Activated CD4-positive, alpha-beta T cell treated with anti-CD3 and anti-CD28 coated beads, Interleukin-2, amount 10 ng/mL, durations not matched to agents 7 days and 5 days (primary cell): ENCODE measurements at places on chromosomes 7 and 10.

GRCh38 chr10:114758331-114758730 lies 63.2 kb upstream of the FHIP2A start:
- DNase-seq: no peak

- no peak for DNase-seq
Measured at GRCh38 chr7:151013356-151013732, 10.9 kb downstream of the ATG9B start.

DNA sequence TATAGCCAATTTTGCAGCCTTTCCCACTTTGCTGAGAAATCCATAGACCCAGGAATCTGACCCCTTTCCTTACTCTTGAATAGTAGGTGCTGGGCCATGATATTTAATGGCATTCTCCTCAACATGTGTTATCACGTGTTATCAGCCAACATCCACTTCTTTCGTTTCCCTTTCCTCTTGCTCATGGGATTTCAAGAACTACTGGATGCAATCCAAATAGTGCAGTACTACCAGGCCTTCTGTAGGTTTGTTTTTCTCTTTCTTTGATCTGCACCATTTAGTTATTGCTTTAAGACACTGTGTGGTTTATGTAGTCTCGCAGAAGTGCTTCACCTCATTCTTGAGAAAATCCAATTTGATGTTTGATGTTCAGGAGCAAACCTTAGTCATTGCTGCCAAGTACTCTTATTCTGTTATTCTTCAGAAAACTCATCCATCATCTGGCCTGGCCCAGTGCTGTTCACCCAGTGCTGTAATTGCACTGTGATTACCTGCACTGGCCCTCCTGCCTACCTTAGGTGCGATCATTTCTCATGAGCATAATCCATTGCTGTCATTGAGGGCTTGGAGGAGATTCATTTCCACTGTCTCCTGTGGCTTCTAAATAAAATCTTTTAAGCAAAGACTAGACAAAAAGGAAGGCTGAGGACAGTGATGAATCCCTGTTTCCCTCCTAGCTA lies 315.3 kb downstream of the BMPER start:
- DNase-seq: no peak

- DNase-seq: peak; percentile 52
Measured at GRCh38 chr10:35640951-35641675, 983 bp downstream of the FZD8 start.

DNA sequence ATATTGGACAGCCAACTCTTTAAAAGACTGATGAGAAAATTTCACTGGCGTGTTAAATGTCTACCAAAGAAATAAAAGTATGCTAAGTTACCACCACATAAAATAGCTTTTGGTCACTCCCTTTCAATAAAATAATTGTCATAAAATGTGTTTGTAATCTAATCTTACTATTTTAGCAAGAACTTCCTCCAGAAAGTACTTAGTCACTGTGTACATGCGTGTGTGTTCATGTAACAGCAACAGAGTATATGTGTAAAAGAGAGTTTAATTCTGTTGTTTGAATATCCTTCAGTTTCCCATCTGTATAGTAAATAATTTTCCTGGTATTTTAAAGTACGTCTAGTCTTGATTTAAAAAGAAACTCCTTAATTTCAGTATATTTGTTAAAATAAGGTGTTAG lies 35.0 kb upstream of the WASL start:
- DNase-seq: no peak

DNA sequence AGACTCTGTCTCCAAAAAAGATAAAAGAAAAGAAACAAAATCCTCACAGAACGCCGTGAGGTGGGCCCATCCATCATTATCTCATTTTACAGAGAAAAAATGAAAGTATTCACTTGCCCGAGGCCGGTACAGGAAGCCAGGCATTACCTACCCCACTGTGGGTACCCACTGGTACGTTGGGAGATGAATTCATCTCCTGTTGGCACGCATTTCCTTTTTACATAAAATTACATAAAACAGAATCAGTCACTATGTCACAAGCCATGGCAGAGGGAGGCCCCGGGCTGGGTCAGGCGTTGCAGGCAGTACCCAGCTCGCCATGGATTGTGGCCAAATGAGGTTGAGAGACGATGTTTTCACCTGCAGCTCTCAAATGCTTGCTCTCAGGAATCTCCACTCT lies 38.6 kb upstream of the TNRC18 start:
- peak; percentile 28 for DNase-seq

GRCh38 chr10:106320876-106321275 lies 843.6 kb downstream of the SORCS1 start:
- DNase-seq: no peak

GRCh38 chr7:831596-832166 lies 595 bp upstream of the SUN1 start:
- peak; percentile 31 for DNase-seq

GRCh38 chr7:2079332-2080059 lies 153.2 kb downstream of the MAD1L1 start:
- DNase-seq: no peak

DNA sequence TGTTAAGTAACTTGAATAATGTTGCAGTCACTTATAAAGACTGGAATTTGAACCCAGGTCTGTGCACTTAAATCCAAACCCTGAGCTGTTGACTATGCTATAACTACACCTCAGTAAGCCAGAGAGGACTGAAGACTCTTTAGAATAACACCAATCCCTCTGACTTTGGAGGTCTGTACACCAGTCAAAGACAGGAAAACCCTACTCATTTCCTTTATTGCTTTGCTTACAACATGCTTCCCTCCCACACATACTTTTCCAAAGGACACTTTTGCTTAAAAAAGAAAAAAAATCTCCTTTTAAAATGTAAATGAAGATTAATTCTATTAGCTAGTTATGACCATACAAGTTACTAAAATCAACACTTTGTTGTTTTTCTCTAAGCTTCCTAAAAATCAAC lies 184.7 kb upstream of the KCTD7 start:
- no peak for DNase-seq
